ENCODE measurements at places on chromosomes 1 and 21.

GRCh38 chr1:13797397-13797796, 97.4 kb downstream of the PRDM2 start:
- no peak for DNase-seq

DNA sequence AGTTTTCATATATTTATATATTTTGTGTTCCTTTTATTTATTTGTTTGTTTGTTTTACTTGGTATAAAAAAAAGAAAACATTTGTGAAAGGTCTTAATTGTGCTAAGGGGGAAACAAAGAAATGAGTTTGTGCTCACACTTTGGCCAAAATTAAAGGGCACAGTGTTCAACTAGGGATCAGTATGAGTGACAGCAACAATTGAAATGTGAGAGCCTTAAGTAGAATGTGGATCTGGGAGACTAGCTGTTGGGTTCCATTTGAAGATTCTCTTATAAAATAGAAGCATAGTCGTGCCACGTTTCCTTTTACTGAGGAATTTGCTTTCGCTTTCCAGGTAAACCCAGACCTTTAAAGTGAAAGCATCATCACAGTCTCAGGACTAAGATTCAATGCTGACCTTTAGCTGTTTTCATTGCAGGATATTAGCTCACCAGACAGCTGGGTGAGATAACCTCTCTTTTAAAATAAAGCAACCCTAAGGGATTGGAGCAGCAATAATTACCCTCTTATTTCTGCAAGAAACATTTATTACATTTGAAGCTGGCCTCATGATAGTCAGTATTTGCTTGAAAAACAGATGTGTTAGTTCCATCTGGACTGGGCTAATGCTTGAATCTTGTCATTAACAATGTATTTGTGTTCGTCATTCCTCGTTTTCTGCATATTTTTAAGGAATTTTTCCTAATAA, 37.1 kb upstream of the CD55 start:
- no peak for DNase-seq

- no peak for DNase-seq
Measured at GRCh38 chr21:16418642-16419041, 688.9 kb downstream of the USP25 start.

GRCh38 chr1:156009404-156009803, 11.3 kb downstream of the SSR2 start:
- DNase-seq, result no peak

DNA sequence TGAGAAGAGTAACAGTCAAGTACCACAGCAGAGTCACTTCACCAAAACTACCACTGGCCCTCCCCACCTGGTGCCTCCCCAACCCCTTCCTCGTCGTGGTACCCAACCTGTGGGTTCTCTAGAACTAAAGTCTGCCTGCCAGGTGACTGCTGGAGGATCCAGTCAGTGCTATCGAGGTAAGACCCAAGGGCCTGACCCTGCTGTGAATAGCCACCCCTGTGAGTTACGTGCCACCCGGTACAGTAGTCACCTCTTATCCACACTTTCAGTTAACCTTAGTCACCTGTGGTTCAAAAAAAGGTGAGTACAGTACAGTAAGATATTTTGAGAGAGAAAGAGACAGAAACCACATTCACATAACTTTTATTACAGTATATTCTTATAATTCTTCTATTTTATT, 16.5 kb downstream of the TTF2 start:
- DNase-seq, result no peak

DNA sequence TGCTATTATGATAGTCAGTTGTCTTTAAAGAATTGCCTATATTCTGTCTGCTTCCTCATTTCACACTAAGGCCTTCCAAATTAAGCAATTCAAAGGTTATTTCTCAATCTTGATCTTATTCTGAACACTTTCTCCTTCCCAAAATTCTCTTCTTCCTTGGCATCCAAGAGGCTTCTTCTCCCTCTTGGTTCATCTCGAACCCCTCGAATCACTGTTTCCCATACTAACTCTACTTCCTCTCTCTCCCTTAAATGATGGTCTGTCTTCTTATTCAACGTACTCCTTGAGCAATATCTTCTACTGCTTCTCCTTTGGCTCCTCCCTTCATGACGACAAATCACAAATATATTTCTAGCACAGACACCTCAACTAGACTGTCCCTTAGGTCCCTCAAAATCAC, 4.5 kb downstream of the COPA start:
- no peak for DNase-seq

- DNase-seq, result no peak
Measured at GRCh38 chr1:223551610-223552009, 113.9 kb downstream of the CAPN8 start.

DNA sequence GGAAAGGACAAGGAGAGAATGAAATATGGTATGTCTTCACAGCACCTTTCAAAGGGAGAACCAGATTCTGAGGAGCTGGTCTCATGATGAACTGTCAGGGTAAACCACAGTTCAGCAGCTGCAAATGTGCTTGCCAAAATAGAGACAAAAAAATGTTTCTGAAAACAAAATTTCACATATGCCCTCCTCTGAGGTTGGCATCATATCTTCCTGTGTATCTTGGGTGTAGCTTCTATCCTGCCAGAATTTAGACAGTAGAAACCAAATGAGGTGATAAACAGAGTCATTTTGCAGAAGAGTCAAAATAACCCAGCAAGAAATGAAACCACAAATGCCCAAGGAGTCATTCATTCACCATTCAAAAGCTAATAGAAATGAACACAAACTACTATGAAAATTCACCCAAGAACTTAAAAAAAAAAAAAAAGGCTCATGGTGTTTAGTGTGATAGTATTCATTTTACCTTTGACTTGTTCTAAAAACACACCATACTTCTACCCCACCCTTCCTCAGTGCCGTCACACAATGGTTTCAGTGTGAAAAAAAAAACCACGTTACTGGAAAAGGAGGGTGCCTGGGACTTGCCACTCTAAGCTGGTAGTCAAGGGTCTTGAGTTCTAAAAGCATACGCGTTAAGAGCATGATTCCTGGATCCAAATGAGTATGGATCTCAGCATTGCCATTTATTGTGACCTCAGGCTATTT, 18.5 kb downstream of the SELL start:
- DNase-seq, result no peak

DNA sequence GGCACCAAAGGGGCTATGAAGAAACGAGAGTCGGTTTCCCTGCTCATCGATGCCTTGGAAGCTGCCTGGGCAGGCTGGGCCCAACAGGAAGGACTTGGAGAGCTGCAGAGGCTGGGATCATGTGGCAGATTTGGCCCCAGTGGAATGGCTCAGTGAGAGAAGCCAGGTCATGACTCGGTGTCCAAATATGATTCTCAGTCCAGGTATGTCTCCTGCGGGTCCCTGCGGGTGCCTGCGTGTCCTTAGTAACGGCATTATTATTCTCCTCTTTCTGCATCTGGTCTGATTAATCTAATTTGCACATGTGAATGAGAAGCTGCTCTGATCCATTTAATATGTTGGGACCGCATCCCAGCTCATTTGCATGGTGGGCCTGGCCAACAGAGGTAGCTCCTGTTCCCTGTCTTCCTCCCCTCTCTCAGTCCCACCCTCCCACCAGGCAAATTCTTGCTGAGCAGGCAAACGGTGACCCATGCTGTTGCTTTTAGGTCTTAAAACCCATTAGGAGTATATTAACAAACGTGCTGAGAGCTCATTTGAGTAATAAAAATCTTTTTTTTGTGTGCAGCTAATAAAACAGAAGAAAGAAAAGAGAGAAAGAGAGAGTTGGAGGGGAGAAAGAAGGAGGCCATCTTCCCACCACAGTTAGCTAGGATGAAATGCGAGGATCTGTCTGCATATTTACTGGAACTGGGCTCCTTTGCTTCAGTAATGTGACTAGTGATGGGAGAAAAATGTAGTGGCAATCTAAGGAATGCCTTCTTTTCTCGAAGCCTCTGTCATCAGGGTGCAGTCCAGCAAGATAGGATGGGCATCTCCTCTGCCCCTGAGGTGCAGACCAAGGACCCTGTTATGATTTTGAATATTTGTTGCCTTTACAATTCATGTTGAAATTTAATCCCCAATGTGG, 133.5 kb downstream of the HMGB4 start:
- DNase-seq, result no peak

GRCh38 chr1:189939967-189940366, 537.7 kb downstream of the BRINP3 start:
- no peak for DNase-seq

- DNase-seq, result no peak
Measured at GRCh38 chr1:227396539-227397353, 78.5 kb upstream of the CDC42BPA start.

DNA sequence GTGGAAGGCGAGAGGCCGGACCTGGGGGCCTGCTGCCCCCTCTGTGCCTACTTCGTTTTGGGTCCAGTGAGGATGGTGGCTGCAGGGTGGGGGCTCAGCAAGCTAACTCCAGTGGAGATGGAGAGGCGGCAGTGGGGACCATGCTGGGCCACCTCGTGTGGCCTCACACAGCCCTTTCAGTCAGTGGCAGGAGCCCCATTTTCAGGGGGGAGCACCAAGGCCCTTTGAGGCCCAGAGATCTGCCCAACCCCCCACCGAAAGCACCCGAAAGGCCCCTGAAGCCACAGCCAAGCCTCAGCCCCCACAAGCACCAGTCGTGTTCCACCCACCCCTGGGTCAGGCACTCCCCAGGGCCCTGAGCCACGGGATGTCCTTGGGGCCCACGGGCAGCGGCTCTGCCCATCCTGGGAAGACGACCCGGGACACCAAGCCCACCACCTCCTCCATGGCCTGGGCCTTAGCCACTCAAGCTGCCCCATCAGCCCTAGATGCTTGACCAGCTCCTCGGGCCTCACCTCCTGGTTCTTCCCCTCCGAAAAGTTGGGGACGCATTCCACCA, 345 bp downstream of the FTCD start:
- no peak for DNase-seq

- no peak for DNase-seq
Measured at GRCh38 chr21:22925032-22925431, 1926.8 kb downstream of the NCAM2 start.

DNA sequence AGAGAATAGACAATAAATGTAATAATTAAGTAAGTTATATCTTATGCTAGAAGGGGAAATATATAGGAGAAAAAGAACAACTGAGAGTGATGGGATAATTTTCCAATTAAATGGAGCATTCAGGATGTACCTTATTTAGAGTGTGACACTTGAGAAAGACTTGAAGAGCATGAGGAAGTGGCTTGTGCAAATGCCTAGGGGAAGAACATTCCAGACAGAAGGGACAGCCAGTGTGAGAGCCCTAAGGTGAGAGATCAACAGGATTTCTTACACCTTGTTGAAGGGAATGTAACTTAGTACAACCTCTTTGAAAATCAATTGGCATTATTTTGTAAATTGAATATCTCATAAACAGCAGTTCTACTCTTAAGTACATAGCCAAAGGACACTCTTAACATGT, 28.8 kb upstream of the TSPAN2 start:
- DNase-seq, result no peak

- no peak for DNase-seq
Measured at GRCh38 chr1:71561729-71562128, 480.9 kb upstream of the ZRANB2 start.

GRCh38 chr21:41600961-41601572, 93.1 kb upstream of the TMPRSS2 start:
- no peak for DNase-seq

GRCh38 chr1:115877511-115877910, 36.6 kb upstream of the NHLH2 start:
- no peak for DNase-seq

DNA sequence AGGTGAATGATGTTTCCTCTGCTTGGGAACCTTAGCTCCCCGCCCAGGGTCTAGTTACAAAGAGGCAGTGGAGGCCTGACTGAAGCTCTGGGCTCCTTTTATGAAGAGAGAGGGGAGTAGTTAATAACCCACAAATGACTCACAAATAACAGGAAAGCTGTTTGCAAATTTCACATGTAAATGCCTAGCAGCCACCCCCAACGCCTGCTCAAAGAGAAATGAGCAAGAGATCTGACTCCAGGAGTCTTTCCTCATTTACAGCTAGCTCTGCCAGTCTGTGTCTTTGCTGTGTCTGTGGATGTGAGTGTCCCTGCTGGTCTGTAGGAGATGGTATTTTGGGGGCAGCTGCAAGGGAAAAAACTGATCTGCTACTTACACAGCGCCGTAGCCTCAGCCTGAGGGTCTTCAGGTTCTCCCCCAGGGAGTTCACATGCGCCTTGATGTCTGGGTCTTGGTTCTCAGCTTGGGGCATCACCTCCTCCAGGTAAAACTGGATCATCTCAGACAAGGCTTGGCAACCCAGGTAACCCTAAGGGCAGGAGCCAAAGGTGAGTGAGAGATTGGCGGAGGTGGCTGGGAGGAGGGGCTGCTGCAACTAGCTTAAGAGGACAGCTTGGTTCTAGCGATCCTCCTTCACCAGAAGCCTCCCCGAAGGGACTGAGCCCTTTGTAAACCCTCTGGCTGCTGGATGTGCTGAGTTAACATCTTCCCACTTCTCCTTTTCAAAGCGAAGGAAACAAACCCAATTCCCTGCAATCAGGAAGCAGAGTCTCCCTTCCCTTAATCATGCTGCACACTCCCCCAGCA, at the start of gene IL19:
TSS of gene IL19 (plus strand) at position 243 of the 807 bp plus-strand sequence. CDS start 65,890 bp downstream, outside the sequence.
- DNase-seq, result no peak

GRCh38 chr1:96688767-96689166, 32.8 kb upstream of the PTBP2 start:
- DNase-seq, result no peak

GRCh38 chr1:8281843-8282509, 35.9 kb upstream of the SLC45A1 start:
- DNase-seq, result no peak

DNA sequence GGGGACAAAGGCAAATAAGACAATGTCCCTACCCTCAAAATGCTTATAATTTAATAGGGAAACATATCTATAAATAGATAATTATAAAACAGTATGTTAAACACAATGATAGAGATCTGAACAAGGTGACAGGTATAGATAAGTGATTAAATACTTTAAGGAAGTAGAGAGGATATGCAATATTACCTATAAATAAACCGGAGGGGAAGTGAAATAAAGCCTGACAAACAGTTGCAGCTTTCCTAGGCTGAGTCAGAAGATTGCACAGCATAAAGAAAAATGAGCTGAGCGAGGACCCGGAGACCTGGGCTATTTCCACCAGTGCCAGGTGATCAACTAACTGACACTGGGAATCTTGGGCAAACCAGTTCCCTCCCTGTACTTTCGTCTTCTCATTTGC, 11.5 kb upstream of the PSRC1 start:
- DNase-seq, result no peak

- no peak for DNase-seq
Measured at GRCh38 chr1:103513711-103514110, 11.8 kb upstream of the RNPC3 start.

- no peak for DNase-seq
Measured at GRCh38 chr1:238409191-238409850, 518.6 kb upstream of the ZP4 start.

- DNase-seq, result no peak
Measured at GRCh38 chr21:35204125-35204524, 155.0 kb upstream of the RUNX1 start.

GRCh38 chr1:182617734-182618351, 13.7 kb upstream of the RGS16 start:
- no peak for DNase-seq

GRCh38 chr1:66223681-66224080, 310.3 kb upstream of the SGIP1 start:
- no peak for DNase-seq

DNA sequence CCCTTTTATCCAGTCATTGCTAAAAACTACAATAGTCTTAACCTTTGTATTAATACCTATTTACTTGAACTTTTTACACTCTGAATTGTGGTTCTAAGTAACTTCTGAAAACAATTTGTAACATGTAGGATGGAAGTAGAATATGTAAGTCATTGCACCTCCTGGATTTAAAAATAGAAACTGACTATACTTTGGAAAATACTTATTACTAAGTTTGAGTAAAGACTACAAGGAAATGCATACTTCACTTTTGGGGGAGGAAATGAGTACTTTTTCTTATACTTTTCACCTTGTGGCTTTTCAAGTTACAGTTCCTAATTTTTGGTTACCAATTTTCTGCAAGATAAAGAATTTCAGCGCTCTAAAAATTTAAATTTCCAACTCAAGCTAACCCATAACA, 8.7 kb downstream of the RGS18 start:
- DNase-seq, result no peak
